ENCODE measurements at places on chromosomes 6 and 20.

GRCh38 chr20:15616626-15617025 is 956.6 kb downstream of the KIF16B start:
- no peak for DNase-seq

GRCh38 chr6:32576250-32576649 is 13.4 kb downstream of the HLA-DRB1 start:
- DNase-seq = no peak

GRCh38 chr6:75491291-75491690 is 2.3 kb downstream of the FILIP1 start:
- no peak for DNase-seq

- DNase-seq = no peak
Measured at GRCh38 chr6:7124636-7125035, 16.9 kb downstream of the RREB1 start.

- DNase-seq = no peak
Measured at GRCh38 chr6:118548136-118548535, at the start of gene PLN. TSS of gene PLN (plus strand) at chr6:118548296. CDS start at chr6:118558922, 10,626 bp downstream.

- DNase-seq = no peak
Measured at GRCh38 chr6:152605342-152605741, 31.8 kb downstream of the SYNE1 start.

All from stimulated activated CD8-positive, alpha-beta memory T cell treated with anti-CD3 and anti-CD28 coated beads, Interleukin-4, amount 100 ng/mL, for 1 hour (primary cell).